Activated T-cell treated with anti-CD3 and anti-CD28 coated beads, Interleukin-2, amount 50 U/mL, for 24 hours (primary cell): ENCODE measurements at places on chromosomes 2 and 18.

DNA sequence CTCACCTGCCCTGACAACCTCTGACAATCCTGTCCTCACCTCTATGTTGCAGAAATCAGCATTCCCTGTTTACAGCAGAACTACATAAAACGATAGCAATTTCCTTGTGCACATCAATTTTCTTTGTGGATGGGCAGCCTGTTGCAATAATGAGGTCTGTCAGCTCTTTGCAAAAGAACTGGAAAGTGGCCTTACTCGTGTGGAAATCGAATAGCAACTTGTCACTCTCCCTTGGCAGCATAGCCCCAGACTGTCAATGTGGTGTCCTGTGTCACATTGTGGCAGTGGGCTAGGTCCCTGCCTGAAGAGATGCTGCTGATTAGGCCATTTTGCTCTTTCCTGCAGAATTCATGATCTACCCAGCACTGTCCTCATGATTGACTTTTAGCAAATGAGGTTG, 531.9 kb downstream of the CCDC85A start:
- DNase-seq = no peak

GRCh38 chr2:158788951-158789350, 6.2 kb upstream of the DAPL1 start:
- DNase-seq = no peak

DNA sequence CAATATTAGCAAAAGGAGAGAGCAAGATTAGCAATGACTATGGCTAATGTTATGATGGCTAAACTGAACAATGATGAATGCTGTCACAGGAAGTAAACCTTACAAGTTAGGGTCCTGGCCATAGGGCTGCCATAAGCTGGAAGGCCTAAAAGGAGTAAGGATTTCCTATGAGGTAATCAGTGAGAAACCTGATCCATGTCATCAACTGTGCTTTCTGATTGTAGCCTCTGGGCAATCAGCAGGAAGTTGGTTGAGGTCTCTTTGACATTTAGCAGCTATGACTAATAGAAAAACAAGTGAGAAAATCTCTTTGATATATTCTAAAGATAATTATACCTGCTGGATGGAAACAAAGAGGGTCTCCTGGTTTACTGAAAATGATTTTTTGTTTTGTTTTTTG, 193.0 kb downstream of the RAB3GAP1 start:
- DNase-seq = no peak

DNA sequence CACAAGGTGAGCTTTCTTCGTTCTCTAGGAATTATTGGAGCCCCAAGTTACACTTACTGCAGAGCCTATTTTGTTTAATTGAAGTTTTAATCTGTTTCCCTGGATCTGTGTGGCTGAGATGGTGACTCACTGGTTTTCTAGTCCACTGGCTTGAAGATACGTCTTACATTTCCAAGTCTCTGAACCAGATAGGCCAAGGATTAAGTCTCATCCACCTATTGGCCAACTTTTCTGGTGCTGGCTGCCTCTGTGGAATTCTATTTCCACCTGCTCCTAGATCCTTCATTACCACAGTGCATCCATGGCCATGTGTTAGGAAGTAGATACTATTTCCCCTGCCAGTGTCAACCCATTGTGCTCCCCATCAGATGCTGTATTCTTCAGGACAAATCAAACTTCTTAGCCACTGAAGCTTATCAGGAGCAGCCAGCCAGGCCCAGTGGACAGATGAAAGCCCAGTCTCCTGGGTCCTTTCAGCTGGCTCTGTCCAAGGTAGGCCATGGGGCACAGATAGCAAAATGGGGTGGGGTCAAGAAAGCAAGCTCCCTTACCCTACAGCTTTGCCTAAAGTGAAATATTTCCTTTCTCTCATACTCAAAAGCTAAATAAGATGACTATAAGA, 198.8 kb upstream of the TCF4 start:
- no peak for DNase-seq

- no peak for DNase-seq
These were observed 646.1 kb downstream of the IRS1 start for GRCh38 chr2:226153553-226153952.

GRCh38 chr2:177972782-177973181, 99.8 kb downstream of the PDE11A start:
- no peak for DNase-seq

DNA sequence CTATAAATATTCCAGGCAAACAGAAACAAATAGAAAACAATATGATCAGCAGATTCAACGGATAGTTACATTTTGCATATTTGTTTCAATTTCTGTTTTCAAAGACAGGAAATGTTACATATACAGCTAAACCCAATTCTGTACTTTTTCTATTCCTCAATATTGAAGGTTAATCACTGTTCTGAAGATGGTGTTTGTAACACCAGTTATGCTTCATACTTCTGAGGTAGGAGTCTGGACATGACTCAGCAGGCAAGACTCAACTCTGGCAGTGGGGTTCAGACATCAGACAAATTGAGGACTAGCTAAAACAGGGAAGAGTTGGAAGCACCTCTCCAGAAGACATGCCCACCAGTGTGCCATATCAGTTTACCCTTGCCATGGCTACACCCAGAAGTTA, 16.6 kb downstream of the SERPINB13 start:
- no peak for DNase-seq

DNA sequence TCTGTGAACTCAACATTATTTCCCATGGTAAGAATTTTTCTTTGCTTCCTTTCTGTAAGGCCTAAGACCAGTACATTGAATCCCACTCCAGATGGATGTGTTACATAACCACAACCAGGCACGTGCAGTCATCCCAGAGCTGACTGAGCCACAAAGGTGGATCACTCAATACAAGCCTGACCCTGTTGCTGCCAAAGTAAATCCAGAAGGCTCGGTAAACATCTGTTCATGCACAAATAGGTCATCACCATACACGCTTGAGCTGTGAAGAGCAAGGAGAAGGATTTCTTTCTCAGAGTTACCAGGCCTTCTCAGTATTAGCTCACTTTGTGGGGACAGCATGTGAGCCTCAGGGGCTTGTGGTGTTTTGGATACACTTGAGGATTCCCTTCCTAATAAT, 791.4 kb upstream of the FANCL start:
- DNase-seq = no peak

DNA sequence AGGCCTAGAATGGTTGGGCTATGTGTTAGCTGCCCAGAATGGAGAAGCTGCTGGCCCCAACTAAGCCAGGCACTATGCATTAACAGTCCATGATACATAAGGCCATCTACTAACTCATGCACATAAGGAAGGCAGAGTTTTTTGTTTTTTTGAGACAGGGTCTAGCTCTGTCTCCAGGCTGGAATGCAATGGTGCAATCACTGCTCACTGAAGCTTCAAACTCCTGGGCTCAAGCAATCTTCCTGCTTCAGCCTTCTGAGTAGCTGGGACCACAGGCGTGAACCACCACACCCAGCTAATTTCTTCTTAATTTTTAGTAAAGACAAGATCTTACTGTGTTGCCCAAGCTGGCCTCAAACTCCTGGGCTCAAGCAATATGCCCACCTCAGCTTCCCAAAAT, 37.6 kb downstream of the GPR45 start:
- DNase-seq = no peak
